ENCODE measurements at places on chromosomes 2 and 18. TPM values are rescaled to one million over a fixed set of nuclear protein-coding genes. Genes with fewer than 3 reads are reported as not detected.

DNA sequence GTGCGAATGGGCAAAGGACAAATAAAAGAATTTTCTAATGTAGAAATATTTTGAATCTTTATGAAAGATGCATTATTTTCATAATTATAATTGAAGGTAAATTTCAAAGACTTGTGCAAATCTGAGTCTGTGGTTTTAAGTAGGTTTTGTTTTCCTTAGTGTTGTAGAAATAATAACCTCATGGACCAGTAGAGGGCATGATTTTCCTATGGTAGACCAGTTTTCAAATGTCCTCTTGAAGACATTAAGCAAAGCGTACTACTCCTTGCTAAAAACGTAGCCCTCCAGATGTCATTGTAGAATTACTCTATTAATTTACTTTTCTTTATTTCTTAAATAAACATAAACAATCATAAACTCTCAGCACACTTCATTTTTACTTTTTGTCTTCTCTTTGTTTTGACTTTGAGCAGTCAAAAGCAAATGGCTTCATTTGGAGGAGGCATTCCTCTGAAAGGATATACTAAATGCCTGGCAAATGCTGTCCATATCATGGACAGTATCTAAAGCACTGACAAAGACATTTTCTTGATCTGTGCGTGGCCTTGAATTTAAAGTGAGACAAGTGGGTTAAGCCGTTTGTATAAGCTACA is 85.8 kb upstream of the FAM237A start:
- no peaks in the 10 kb centered on the region for H3K4me1 ChIP-seq
- no peak for DNase-seq
- H3K27ac ChIP-seq, result no peak overlapping the region
- no peak overlapping the region for H3K4me3 ChIP-seq

GRCh38 chr2:237943395-237944094 is 23.3 kb upstream of the UBE2F start:
- no peaks in the 10 kb centered on the region for H3K36me3 ChIP-seq
- H3K27me3 ChIP-seq, result no peaks in the 10 kb centered on the region
- no peak overlapping the region for H3K27ac ChIP-seq
- no peak overlapping the region for H3K4me3 ChIP-seq
- H3K4me1 ChIP-seq, result peaks cover 54% of the 10 kb centered on the region

DNA sequence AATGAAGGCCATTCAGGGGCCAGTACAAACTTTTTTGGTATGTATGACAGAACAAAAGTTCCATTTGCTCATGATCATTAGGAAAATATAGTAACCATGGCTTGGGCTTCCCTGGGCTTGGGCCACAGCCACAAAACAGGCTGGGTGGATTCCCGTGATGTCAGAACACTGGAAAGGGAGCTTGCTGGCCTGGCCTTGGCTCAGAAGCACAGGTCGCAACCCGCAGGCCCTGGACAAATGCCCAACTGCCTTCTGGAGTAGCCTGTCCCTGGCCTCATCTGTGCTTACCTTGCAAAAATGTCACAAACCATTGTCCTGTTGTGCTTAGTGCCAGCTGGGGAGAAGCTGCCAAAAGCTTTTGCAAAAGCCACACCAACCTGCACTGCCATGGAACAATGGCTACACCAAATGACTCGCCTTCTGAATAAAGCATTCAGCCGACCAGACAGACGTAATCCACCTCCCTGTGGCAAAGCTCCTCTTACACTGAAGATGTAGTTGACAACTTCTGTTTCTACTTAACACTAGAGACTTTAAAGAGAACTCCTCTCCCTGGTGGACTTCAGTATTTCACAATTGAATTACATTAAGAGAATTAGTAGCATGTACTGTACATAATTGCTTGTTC is 125.5 kb downstream of the ANKRD44 start:
- H3K27me3 ChIP-seq, result no peaks in the 10 kb centered on the region
- H3K4me3 ChIP-seq, result no peak overlapping the region
- DNase-seq, result no peak
- H3K27ac ChIP-seq, result no peak overlapping the region
- peaks cover 59% of the 10 kb centered on the region for H3K4me1 ChIP-seq
- peaks cover 16% of the 10 kb centered on the region for H3K36me3 ChIP-seq

- H3K36me3 ChIP-seq, result no peaks in the 10 kb centered on the region
- no peak overlapping the region for H3K4me3 ChIP-seq
- no peak overlapping the region for H3K27ac ChIP-seq
- H3K4me1 ChIP-seq, result no peaks in the 10 kb centered on the region
- H3K27me3 ChIP-seq, result no peaks in the 10 kb centered on the region
- no peak for DNase-seq
Observed at GRCh38 chr2:43791035-43791765, 17.4 kb downstream of the DYNC2LI1 start.

DNA sequence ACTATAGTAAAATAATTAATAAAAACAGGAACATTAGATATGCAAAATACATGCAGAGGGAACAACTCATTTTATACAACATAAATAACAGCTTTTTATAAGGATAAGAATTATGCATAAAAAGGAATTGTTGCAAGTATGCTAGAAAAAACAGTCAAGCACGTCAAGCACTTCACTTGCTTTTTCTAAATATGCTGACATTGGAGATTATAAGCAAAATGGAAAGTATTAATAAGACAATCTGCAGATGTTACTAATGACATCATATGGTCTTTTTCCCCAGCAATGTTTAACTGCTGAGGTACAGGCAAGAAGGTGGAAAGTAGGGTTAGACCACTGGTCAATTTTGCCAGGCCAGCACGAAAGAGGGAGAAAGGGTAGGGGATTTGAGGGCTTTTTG is 111.7 kb downstream of the HIBCH start:
- H3K4me3 ChIP-seq, result no peak overlapping the region
- no peaks in the 10 kb centered on the region for H3K36me3 ChIP-seq
- H3K27ac ChIP-seq, result no peak overlapping the region
- H3K27me3 ChIP-seq, result no peaks in the 10 kb centered on the region
- no peaks in the 10 kb centered on the region for H3K4me1 ChIP-seq

- no peaks in the 10 kb centered on the region for H3K27me3 ChIP-seq
- no peaks in the 10 kb centered on the region for H3K36me3 ChIP-seq
- H3K4me3 ChIP-seq, result no peak overlapping the region
- no peak overlapping the region for H3K27ac ChIP-seq
Observed at GRCh38 chr2:150729495-150729955, 242.1 kb upstream of the RND3 start.

DNA sequence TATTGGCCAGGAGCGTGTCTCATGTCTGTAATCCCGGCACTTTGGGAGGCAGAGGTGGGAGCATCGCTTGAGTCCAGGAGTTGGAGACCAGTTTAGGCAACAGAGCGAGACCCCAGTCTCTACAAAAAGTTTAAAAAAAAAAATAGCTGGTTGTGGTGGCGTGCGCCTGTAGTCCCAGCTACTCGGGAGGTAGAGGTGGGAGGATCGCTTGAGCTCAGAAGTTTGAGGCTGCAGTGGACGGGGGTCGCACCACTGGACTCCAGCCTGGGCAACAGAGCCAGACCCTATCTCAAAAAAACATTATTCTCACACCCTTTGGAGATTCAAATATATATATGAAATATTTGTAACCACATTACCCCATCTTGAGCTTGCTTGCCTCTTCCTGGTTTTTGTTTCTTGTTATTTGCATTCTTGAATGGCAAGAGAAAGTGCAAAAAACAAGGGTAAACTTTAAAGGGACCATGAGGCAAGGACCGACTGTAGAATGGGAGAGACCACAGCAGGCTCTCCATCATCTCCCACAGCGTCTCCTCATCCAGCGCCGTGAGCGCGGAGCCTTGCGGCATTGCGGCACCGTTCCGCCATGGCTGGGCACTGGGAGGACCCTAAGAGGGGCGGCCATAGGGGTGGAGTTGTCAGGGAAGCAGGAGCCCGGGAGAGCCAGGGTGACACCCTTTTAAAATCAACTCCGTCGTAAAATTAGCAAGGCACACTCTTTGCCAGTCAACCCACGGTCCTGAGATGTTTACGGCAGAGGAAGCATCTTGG is 1.4 kb downstream of the ELP2 start:
- DNase-seq, result no peak
- peaks cover 54% of the 10 kb centered on the region for H3K4me1 ChIP-seq
- H3K36me3 ChIP-seq, result peaks cover 6% of the 10 kb centered on the region

DNA sequence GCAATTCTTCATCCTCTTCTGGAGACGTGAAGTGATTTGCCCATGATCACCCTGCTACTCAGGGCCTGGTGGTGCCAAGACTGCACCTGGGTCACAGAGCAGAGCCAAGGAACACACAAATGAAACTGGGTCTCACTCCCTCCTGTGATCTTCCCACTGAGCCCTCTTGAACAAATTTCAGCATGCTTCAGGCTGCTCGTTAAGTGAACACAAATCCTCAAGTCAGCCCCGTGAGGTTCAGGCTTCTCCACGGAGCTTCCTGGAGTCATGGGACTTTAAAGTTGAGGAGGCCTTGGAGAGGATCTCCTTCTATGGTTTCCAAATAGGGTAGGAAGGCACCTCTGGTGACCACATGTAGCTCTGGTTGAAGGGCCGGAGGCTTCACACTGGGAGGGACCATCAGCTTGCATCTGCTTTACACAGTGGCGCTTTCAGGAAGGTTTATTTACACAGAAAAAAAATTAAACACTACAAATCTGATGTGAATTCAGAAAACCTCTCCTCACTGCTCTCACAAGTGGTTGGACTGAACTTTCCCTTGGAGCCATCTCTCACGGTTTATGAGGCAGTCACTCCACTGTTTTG is 255.4 kb downstream of the LOXHD1 start:
- H3K27me3 ChIP-seq, result no peaks in the 10 kb centered on the region
- H3K4me1 ChIP-seq, result no peaks in the 10 kb centered on the region
- H3K27ac ChIP-seq, result no peak overlapping the region
- no peak for DNase-seq
- H3K4me3 ChIP-seq, result no peak overlapping the region

DNA sequence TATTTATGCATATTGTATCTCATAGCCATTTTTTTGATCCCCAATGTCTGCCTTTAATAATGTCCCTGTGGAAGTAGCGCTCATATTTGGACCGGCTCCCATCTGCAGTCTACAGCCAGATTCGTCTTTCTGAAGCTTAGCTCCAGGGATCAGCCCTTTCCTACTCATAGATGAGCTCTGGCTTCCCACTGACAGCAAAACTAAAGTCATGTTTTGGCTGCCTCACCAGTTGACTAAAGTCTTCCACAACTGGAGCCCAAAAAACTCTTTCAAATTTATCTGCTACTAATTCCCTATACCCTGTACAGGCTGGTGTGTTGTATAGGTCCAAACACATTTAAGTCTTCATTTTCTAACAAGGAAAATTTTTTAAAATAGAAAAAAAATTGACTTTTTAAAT is 294.2 kb upstream of the HNMT start:
- H3K4me1 ChIP-seq, result no peaks in the 10 kb centered on the region
- H3K27ac ChIP-seq, result no peak overlapping the region
- H3K4me3 ChIP-seq, result no peak overlapping the region
- H3K36me3 ChIP-seq, result no peaks in the 10 kb centered on the region
- H3K27me3 ChIP-seq, result no peaks in the 10 kb centered on the region
- DNase-seq, result no peak

GRCh38 chr2:191299866-191300265 is 54.7 kb downstream of the MYO1B start:
- H3K4me3 ChIP-seq, result no peak overlapping the region
- no peaks in the 10 kb centered on the region for H3K4me1 ChIP-seq
- no peak for DNase-seq
- no peaks in the 10 kb centered on the region for H3K36me3 ChIP-seq
- no peaks in the 10 kb centered on the region for H3K27me3 ChIP-seq

DNA sequence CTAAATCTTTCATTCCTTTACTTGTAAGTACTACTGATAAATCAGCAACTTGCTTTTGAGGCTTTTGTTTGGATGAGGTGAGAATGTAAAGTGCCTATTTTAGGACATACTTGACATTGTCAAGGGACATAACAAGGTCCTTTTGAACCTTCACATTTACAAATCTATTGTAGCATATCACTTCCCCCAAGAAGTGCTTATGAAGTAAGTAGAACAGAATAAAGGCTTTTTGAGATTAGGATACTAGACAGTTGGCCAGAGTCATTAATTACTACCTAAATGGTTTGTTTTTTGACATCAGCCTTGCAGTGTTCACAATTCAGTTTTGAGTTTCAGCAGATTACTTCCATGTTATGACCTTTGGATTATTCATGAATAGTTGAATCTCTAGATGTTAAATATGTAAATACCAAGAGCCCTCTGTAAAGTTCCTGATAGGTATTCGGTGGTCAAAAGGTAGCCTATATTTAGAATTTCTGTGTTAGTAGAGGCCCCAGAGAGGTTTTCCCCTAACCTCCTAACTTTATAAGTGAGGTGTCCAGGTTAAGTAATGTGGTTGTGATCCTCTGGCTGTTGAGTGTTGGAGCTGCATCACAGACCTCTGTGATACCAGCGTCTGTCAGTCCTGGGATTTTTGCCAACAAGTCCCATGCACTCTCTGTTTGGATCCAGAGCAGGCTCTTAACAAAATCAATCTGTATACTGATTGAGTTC is 67.2 kb downstream of the LCLAT1 start:
- H3K27me3 ChIP-seq, result no peaks in the 10 kb centered on the region
- H3K4me3 ChIP-seq, result no peak overlapping the region
- no peaks in the 10 kb centered on the region for H3K36me3 ChIP-seq
- no peak for DNase-seq
- peaks cover 11% of the 10 kb centered on the region for H3K4me1 ChIP-seq
- H3K27ac ChIP-seq, result no peak overlapping the region

GRCh38 chr18:46711444-46711863 is 45.4 kb downstream of the ST8SIA5 start:
- no peaks in the 10 kb centered on the region for H3K4me1 ChIP-seq
- no peak overlapping the region for H3K27ac ChIP-seq
- no peak overlapping the region for H3K4me3 ChIP-seq
- H3K27me3 ChIP-seq, result no peaks in the 10 kb centered on the region
- no peaks in the 10 kb centered on the region for H3K36me3 ChIP-seq

GRCh38 chr18:32439802-32440201 is 30.9 kb downstream of the GAREM1 start:
- no peak overlapping the region for H3K4me3 ChIP-seq
- no peaks in the 10 kb centered on the region for H3K36me3 ChIP-seq
- no peaks in the 10 kb centered on the region for H3K27me3 ChIP-seq
- H3K4me1 ChIP-seq, result no peaks in the 10 kb centered on the region
- DNase-seq, result no peak

DNA sequence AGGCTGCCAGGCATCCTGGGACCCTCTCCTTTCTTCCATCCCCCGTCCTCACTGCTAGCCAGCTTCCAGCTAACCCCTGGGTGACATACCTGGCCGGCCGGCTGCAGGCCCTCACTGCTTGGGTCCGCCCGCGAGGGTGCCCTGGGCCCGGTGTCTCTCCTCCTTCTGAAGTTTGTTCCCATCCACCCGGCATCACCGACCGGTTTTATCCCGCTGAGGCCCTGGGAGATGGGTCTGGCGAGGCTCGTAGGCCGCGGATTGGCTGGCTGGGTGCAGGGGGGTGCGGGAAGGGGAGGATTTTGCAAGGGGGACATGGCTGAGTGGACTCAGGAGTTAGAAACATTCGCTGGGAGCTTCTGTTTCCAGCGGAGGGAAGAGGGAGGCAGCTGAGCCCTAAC is at the start of gene PAX8:
Gene PAX8, minus strand, starts transcription at position 180 of the 398 bp plus-strand sequence. CDS start 527 bp downstream, outside the sequence.
- H3K27ac ChIP-seq, result no peak within 1 kb of the TSS
- H3K4me3 ChIP-seq, result no peak within 1 kb of the TSS
- no peak for DNase-seq
- no peaks in the 10 kb centered on the region for H3K36me3 ChIP-seq
- H3K27me3 ChIP-seq, result peaks cover 33% of the 10 kb centered on the region

The SLC5A7 gene
- not detected for total RNA-seq

The UGT1A5 gene
- total RNA-seq, result not detected

The LINC00305 gene
- not detected for total RNA-seq

The EFHD1 gene
- total RNA-seq, result 0.22 TPM

The ERBB4 gene
- total RNA-seq, result not detected

All from CD8-positive, alpha-beta memory T cell (primary cell).